ENCODE measurements at places on chromosomes 5 and 9. TPM values are rescaled to one million over a fixed set of nuclear protein-coding genes. Genes with fewer than 3 reads are reported as not detected.

DNA sequence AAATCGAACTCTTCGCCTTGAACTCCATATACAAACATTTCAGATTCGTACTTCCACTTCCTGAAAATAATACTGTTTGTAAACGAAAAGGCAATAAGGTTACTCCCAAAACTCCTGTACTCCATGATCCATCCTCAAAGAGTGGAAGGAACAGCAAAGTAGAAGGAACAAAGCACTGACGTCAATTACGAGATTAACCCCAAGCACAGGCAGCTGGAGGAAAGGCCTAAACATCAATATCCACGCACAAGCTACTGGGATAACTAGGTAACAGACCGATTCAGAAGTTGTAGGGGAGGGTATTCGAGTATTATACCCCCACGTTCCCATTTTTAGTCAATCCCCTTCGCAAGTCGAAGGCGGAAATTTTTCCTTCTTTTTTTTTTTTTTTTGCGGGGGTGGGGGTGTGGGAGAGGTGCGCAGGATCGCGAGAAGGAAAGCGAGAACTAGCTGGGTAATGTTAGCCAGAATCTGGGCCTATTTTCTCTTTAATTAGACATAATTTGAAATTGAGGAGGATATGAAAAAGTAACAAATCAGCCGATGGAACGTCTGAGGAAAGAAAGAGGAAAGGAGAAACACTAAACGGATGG, 909 bp downstream of the AFF4 start:
- peaks cover 2% of the 10 kb centered on the region for H3K4me1 ChIP-seq
- no peaks in the 10 kb centered on the region for H3K27me3 ChIP-seq
- H3K27ac ChIP-seq, result peak overlapping the region; percentile 99
- no peaks in the 10 kb centered on the region for H3K36me3 ChIP-seq
- peak; percentile 25 for DNase-seq

GRCh38 chr5:171858303-171858702, 72.7 kb downstream of the SMIM23 start:
- DNase-seq, result no peak
- no peak overlapping the region for H3K27ac ChIP-seq
- no peaks in the 10 kb centered on the region for H3K36me3 ChIP-seq
- H3K4me3 ChIP-seq, result no peak overlapping the region
- no peaks in the 10 kb centered on the region for H3K27me3 ChIP-seq

- no peaks in the 10 kb centered on the region for H3K36me3 ChIP-seq
- no peak overlapping the region for H3K4me3 ChIP-seq
- H3K27ac ChIP-seq, result no peak overlapping the region
- H3K4me1 ChIP-seq, result no peaks in the 10 kb centered on the region
- H3K27me3 ChIP-seq, result no peaks in the 10 kb centered on the region
Measured at GRCh38 chr5:28710360-28710759, 1672.0 kb upstream of the CDH9 start.

- no peaks in the 10 kb centered on the region for H3K27me3 ChIP-seq
- no peak overlapping the region for H3K4me3 ChIP-seq
- no peaks in the 10 kb centered on the region for H3K4me1 ChIP-seq
- no peaks in the 10 kb centered on the region for H3K36me3 ChIP-seq
- H3K27ac ChIP-seq, result no peak overlapping the region
Measured at GRCh38 chr5:96962540-96962991, 26.7 kb downstream of the LNPEP start.

DNA sequence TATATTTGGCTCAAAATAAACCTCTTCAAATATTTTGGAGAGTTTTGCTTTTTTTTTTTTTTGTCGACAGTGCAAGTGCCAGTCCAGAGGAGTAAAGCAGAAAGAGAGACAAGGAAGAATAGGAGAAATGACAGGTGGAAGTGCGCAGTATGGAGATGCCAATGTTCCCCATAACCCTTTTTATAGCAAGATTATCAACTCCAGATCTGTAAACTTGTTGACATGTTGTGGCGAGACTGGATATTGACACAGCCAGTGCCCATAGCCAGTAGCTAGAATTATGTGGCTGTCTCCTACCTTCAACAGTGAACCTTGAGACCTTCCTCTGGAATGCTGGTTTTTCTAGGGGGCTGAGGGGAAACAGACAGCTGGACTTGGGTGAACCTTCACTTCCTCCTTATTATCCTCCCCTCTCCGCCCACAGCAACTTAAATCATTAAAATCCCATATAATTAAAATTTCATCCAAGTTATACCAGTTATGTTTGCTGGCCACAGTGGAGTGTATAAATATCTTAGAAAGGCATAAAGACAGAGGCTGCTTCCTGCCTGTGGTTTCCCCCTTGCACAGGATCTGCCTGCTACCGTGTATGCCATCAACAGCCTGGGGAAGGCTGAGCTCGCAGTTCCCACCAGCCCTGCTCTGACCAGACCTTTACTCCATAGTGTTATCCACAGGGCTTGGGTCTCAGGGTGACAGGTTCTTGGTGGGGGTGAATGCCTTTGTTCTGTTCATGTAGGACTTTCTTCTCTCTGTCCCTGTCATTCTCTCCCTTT, 112.3 kb upstream of the ANKH start:
- no peak overlapping the region for H3K4me3 ChIP-seq
- no peaks in the 10 kb centered on the region for H3K36me3 ChIP-seq
- H3K27ac ChIP-seq, result no peak overlapping the region
- no peak for DNase-seq
- H3K4me1 ChIP-seq, result no peaks in the 10 kb centered on the region
- H3K27me3 ChIP-seq, result no peaks in the 10 kb centered on the region

DNA sequence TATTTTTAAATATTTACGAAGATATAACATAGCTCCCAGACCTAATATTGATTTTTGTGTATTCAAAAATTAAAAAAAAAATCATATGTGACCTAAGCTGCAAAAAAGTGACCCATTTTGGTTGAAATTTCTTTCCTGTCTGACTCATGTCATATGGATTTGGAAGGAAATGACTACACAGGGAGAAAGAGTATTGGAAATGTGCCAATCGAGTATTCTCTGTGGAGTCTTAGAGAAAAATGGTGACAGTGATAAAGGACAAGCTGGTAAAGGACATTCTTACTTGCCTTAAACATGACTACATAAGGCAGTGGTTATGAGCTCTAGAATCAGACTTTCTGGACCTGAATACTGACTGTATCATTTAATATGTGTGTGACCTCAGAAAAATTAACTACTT, 262.9 kb upstream of the PTPRD start:
- no peaks in the 10 kb centered on the region for H3K36me3 ChIP-seq
- no peaks in the 10 kb centered on the region for H3K27me3 ChIP-seq
- no peak overlapping the region for H3K4me3 ChIP-seq
- DNase-seq, result no peak

DNA sequence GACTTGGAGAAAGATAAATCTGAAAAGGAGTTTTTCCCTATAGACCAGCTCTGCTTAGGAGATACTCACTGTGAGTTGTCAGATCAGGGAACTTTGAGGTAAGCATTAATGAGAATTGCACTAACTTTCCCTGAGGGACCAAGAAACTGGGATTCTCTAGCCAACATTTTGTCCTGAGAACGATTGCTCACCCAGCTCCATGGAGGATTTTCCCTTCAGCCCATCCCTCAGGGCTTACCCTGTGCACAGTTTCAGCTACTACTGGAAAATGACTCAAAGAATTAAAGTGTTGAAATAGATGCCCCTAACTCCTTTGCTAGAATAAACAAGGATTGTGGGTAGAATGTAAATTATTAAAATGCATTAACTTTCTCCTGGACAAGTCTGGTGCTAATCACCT, 237.2 kb upstream of the IL12B start:
- H3K27me3 ChIP-seq, result no peaks in the 10 kb centered on the region
- no peaks in the 10 kb centered on the region for H3K36me3 ChIP-seq
- H3K27ac ChIP-seq, result no peak overlapping the region
- H3K4me3 ChIP-seq, result no peak overlapping the region

- H3K27ac ChIP-seq, result no peak overlapping the region
- H3K4me3 ChIP-seq, result no peak overlapping the region
- no peaks in the 10 kb centered on the region for H3K27me3 ChIP-seq
- DNase-seq, result no peak
- no peaks in the 10 kb centered on the region for H3K4me1 ChIP-seq
Measured at GRCh38 chr5:131068893-131069643, 96.0 kb downstream of the HINT1 start.

ANGPTL2 gene
- total RNA-seq, result 10.2 TPM

ZFP2 gene
- total RNA-seq, result 0.26 TPM
